CD4-positive, alpha-beta T cell treated with Interleukin-4 for 4 hours (primary cell): ENCODE measurements at places on chromosomes 5 and 9.
A peak's percentile ranks its signal among the peaks of the same experiment; 100 is the strongest.

DNA sequence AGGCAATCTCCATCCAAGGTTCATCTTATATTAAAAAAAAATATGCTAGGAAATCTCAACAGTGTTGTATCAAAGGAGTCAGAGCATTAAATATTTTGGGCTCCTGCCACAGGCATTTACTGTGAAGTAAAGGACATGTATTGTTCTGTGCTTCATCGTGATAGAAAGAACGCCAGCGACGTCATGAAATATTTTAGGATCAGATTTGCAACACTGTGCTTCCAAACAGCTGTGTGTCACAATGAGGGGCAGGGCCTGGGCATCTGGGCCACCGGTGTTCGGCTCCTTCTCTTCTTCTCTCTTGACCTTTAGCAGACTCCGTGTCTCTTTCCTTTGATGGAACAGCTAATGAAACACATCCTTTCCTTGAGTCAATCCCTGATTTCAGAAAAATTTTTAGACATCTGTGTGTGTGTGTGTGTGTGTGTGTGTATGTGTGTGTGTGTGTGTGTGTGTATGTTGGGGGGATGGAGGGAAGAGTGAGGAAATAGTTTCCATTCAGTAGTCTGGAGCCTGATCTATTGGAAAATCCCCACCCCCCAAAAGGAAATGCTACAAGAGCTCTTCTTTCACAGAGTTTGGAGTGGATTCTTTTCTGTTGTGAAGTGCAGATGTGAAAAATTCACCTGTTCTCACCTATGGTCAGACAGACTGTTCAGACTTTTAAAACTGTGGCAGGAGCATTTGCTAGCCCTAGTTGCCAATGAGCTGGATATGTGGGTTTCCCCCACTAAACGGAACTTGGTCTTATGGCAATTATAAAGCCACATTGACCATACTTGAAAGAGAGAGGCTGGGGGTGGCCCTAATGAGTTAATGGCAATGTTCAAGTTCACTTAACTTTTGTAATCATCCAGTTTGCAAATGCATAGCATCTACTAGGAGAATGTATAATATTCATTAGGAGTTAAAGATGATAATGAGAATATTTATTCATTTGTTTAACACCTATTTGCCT lies 18.1 kb upstream of the TNC start:
- DNase-seq: no peak

- DNase-seq: no peak
Observed at GRCh38 chr5:150993422-150993821, 27.0 kb upstream of the GPX3 start.

DNA sequence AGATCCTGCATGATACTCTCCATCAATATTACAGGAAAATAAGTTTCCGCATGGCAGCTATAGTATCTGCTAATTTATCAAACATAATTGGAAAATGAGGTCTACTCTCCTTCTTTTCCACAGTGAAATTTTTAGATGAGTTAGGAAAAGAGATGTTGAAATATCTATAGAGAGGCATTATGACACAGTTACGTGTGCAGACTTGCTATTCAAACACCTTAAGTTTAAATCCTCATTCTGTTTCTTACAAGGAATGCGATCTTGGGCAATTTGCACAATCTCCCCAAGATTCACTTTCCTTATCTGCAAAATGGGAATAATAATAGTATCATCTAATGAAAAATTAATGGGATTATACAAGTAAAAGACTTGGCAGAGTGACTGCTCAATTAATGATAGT lies 91.7 kb upstream of the SLCO6A1 start:
- DNase-seq: no peak

DNA sequence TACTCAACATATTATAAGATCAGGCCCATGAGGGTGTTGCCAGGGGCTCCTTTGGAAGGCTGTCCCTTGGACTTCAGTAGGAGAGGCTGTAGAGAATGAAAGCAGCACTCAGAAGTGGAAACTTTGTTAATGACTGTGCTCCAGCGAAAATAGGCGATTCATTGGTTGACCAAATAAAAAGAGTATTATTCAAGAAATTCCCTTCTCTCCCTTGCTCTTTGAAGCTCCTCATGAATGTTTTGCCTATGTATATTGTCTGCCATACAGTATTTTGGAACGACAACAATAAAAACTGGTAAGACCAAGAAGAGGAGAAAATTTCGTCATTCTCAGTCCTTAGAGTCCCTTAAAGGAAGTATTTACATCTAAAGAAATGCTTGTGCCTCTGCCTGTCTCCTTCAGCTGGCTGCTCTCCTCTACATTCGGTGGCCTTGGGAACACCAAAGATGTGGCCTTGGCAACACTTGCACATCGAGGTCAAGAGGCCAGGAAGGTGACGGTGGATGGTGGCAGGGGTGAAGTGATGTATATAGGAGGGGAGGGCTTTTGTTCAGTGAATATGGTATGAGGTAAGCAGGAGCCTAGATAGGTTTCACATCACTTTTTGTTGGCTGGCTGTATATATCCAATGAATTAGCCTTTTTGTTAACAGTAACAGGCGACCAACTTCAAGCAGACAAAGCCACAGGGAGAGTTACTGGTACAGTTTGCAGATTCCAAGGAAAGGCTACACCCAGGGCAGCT lies 95.0 kb upstream of the ACTBL2 start:
- DNase-seq: no peak

GRCh38 chr9:98108531-98109031 lies 10.4 kb downstream of the TRIM14 start:
- DNase-seq: peak; percentile 71

- DNase-seq: no peak
Observed at GRCh38 chr9:116726602-116727001, 39.5 kb downstream of the TRIM32 start.

DNA sequence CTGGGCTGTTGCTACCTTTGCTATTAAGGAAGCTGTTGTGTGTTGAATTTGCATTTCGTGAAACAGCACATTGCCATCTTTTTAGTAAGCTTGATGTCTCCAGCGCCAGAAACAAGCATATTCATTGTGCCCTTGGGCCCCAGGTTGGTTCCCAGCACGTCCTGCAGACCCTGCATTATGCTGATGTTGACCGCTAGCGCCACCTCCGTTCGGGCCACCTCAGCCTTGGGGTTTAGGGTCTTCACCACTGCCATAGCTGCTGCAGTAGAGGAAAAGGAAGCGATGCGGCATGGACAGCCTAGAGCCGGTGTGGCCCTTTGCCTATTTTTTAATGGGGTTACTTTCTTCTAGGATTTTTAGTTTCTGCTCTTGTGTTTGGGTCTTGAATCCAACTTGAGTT lies 23.8 kb upstream of the OTULIN start:
- no peak for DNase-seq

DNA sequence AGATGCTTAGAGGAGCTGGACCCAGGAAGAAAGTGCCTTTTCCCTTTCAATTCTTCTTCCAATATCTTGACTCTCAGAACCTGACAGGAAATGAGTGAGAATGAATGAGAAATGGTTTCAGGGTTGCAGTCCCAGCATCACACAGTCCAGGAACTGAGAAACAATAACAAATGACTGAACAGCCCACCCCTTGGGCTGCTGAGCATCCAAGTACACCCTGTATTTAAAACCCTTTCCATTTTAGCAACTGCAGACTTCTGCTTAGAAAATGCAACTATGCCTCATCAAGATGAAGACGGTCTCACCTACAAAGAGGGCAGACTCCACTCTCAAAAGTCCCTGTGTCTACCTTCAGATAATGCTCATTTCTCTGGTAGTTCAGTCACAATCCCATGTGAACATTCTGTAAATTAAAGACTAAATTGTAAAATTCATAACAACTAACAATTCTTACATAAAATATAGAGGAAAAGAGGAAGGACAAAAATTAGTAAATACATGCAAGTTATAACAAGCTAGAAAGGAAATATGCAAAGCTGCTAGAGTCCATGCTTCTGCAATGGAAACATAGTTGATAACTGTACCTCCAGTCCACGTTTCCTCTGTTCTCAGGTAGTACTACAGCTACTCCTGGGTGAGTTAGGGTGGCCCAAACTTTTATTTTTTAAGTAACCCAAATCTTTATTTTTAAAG lies 316.5 kb downstream of the ICE1 start:
- no peak for DNase-seq

GRCh38 chr5:59500014-59500413 lies 393.5 kb downstream of the PDE4D start:
- no peak for DNase-seq

DNA sequence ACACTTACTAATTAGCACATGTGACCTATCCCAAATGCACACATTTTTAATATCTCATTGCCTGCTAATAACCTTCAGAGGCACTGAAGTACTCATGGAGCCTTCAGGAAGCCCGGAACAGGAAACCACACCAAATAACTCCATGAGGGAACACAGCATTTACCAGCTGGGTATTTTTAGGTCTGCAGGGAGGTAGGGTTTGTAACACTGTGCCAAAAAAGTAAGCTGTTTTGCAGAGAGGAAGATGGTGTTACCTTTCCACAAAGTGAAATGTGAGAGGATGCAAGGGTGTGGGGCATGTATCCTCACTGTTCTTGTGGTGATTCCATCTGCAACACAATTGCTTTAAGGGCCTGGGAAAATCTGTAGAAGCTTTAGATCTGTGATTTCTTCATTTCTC lies 64.4 kb downstream of the NUDT12 start:
- DNase-seq: no peak

DNA sequence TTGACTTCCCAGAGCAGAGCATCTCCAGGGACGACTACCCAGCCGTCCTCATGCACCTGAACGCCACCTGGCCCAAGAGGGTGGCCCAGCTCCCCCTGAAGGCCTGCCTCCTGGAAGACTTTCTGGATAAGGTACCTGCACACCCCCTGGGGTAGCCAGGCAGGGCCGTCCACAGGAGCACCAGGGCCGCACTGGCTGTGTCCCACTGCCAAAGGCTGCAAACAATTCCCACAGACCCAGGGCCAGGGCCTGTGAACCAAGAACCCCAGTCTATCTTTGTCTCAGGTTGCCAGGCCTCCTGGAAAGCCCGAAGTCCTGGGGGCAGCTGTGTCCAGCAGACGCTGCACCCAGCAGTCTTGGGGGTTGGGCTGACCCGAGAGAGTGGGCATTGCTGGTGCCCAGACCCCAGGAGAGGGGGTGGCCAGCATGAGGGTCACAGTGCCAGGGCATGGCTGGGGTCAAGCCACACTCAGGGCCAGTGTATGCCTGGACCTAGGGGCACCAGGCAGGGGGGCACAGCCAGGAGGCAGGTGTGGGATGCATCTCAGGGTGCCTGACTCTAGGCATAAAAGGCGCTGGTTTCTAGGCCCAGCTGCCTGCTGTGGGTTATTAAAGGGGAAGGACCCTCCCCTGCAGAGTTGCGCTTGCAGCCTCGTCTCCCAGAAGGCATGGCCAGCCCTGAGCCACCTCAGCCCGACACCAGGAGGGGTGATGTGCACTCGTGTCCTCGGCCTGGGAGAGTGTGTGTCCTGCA lies 17.7 kb downstream of the SLC6A18 start:
- DNase-seq: no peak

GRCh38 chr9:81634915-81635516 lies 54.3 kb downstream of the TLE1 start:
- no peak for DNase-seq

- DNase-seq: no peak
Observed at GRCh38 chr5:18764161-18764560, 1129.9 kb downstream of the TAF11L14 start.

- DNase-seq: no peak
Observed at GRCh38 chr5:96783326-96783725, 24.4 kb downstream of the ERAP1 start.

DNA sequence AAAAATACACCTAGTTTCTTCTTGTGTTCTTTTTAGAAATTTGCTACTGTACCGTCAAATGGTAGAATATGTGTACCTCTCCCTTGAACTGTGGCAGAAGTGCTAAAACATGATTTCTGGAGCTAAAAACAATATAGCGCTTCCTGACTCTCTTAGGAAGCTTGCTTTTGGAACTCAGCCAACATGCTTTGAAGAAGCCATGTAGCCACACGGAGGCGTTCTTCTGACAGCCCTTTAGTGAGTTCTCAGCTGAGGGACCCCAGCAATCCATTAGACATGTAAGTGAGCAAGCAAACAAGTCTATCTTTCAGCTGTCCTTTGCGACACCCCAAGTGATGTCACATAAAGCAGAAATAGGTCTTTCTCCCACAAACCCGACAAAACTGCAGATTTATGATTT lies 917.0 kb downstream of the CDH9 start:
- no peak for DNase-seq

GRCh38 chr5:55063220-55063863 lies 39.1 kb upstream of the GZMA start:
- DNase-seq: no peak

- DNase-seq: no peak
Observed at GRCh38 chr9:111039231-111039906, 1.1 kb upstream of the LPAR1 start.

DNA sequence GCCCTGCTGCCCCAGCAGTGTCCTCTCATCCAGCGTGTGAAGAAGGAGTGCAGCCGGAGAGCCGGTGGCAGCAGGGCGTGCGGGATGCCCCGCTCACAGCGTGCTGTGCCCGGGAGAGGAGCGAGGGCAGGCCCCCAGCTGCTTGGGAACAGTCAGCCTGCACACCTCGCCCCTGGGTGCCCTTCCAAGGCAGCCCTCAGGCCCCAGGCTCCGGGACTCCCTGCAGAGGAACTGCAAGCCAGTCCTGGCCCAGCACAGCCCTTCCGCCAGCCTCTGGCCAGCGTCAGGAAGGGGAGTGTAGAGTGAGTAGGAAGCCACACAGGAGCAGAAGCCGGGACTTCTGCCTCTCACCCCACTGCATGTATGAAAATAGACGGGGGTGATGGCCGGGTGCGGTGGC lies 43.5 kb downstream of the ADAMTS2 start:
- no peak for DNase-seq

DNA sequence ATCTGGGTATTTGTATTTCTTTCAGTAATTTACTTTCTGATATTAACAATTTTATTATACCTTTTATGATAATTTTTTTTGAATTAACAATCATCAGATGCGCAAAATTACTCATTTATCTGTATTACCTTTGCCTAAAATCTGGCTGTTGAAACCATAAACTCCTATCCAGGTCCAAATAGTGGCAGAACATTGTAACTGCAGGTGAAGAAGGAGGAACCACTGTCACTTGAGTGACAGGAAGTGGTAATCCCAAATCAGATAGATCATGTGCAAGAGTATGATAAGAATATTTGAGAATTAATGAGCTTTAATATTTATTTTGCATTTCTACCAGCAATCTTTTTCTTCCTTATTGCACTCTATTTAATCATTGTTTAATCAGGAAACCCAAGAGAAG lies 139.3 kb upstream of the TLE4 start:
- DNase-seq: no peak

DNA sequence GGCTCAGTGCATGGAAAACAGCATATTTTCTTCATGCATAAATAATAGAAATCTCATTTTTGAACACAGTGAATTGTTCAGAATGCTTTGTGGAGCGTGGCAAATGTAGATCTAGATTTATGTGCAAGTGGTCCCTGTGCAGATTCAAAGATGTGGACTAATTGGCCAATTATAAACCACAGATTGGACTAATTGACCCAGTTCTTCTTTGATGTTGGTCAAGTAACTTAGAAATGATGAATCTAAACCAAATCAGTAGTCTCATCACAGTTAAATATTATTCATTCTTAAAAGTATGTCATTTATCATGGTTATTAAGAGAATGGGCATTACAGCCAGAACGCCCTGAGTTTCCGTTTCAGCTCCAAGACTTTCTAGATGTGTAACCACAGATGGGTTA lies 11.7 kb upstream of the PDE4D start:
- DNase-seq: no peak
